NCI-H446 (cell line): ENCODE measurements at places on chromosomes 12 and 14.

DNA sequence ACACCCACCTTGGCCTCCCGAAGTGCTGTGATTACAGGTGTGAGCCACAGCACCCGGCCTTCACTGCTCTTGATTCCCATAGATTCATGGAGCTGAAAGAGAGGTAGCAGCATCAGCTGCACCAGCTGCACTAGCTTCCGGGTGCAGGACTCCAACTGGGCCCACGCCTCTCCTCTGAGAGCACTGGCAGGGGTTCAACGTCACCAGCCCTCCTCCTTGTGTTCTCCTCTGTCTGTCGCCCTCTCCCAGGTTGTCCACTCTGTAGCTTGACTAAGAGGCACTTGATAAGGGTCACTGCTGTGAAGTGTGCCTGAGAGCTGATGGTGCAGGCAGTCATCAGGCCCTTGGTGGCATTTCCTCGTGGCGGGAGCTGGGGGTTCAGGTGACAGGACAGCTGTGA is 28.3 kb downstream of the MLXIP start:
- DNase-seq, result no peak

DNA sequence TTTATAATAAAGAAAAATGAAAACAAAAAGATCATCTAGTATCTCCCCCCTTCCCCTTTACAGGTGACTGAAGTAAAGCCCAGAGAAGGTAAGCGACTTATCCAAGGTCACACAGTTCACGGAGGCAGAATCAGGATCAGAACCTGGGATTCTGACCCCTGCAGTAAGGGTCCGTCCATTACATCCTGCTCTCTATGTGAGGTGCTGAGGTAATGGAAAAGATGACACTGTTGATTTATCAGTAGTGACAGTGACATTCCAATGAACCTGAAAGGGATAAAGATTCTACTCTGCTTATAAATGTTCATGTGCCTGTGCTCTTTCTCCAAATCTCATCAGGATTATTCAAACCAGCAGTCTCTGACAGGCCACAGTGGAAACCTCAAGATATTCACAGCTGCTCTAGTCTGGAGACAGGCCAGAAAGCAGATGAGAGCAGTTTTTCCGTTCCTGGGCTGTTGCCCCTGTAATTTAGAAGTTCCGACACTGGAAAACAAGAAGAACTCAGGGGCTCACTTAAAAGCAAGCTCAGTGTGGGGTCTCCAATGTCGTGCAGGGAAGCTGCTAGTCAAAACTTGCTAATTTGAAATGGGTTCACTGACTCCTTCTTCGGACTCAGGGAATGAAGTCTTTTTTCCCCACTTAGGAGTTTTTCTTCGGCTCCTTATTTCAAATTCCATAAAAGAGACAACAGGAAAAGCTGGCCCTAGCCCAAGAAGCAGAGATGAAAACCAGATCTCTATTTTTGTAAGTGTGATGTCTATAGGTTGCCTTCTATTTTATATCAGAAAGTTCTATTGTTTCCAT is 131.8 kb upstream of the EEA1 start:
- DNase-seq, result peak; percentile 75

- no peak for DNase-seq
Observed at GRCh38 chr14:56814519-56814959, 4.3 kb upstream of the OTX2 start.

GRCh38 chr14:105864651-105865265 is 338.4 kb downstream of the TMEM121 start:
- no peak for DNase-seq

DNA sequence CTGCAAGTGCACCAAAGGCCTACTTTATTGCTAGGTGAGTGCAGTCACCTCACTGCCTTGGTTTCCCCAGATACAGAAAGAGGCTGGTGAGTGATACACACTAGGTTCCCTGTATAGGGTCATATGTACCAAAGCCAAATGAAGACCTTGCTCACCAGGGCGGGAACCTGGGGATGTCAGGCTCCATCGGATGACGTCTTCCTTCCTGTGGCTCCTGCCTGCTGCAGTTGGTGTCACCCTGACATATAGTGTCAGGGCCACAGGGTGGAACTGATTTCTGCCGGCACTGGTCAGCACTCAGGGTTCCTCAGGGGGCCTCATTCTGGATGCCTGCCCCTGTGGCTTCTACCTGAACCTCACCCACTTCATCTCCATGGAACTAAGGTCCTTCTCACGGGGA is 43.1 kb downstream of the PLEKHG3 start:
- DNase-seq, result no peak

GRCh38 chr12:2248901-2249381 is 196.2 kb downstream of the CACNA1C start:
- DNase-seq, result peak; percentile 29

GRCh38 chr12:1993871-1994371 is 10.3 kb downstream of the DCP1B start:
- no peak for DNase-seq

DNA sequence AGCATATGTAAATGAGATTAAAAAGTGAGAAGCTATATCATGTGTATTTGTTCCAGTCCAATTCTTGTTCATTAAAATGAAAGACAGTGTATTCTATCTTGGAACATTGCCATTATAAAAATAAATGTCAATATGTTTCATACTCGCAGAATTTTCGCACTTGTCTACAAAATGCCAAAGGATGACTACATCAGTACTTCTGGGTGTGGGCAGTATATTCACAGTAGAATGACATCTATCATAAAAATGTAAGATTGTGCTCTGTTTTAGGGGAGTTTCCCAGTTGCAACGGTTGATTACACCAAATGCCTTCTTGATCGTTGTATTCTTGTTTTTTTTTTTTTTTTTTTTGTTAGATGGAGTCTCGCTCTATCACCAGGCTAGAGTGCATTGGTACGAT is 292.3 kb upstream of the E2F7 start:
- no peak for DNase-seq

- DNase-seq, result peak; percentile 83
Observed at GRCh38 chr14:76599559-76600287, 161.5 kb upstream of the VASH1 start.

DNA sequence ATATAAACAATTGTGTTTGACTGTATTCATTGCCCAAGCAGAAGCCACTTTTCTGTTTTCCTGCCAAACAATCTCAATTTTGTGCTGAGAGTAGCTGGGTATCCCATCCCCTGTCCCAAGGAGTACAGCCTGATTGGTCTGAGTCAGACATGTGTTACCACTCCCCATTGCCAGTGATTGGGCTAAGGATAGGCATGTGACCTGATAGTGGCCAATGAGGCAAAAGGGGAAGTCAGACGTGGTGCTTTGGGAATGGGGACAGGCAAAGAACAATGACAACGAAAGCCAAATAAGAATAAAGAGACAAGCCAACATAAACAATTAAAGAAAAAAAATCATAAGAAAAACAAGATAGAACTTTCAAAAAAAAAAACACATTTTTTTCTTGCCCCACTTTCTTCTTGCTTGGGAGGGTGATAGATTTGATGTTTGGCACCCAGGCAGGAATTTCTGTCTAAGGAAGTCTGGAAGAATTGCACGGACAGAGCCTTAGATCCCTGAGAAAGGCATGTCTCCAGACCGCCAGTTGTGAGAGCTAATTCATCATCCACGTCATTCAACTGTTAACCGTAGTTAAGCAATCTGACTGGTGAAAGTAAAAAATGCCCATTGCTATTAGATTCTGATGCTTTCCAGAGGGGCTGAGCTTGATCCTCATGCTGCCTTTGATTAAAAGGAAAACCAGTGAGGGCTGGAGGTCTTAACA is 626.6 kb upstream of the TMEM132C start:
- no peak for DNase-seq

- no peak for DNase-seq
Observed at GRCh38 chr14:60775296-60775695, 40.7 kb downstream of the MNAT1 start.

GRCh38 chr14:62914025-62914424 is 131.2 kb downstream of the KCNH5 start:
- DNase-seq, result no peak

DNA sequence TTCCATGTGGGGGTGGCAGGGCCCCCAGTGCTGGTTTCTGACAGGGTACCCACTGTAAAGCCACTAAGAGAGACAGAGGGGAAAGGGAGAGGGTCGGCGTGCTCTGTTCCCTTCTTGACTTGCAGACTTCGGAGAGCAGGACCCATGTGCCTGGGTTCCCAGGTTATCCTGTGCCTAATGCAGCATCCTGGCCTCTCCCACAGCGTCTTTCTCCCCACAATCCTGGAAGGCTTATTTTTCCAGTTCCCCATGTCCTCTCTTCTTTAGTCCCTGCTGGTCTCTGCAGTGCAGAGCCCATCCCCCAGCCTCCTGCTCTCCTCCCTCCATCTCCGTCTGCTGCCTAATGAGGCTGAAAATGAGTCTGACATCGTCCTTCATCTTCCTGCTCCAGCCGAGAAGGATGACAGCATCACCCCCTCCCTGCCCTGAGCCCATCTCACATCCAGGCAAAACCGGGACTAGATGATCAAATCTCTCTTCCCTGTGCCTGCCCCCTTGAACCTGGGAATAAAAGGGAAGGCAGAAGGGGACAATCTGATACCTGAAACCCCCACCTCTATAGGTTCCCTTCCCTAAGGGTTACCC is 15.1 kb downstream of the CALCOCO1 start:
- DNase-seq, result no peak

GRCh38 chr14:100810861-100811461 is 15.0 kb upstream of the MEG3 start:
- DNase-seq, result no peak

GRCh38 chr14:89188492-89188891 is 228.5 kb downstream of the FOXN3 start:
- DNase-seq, result no peak

DNA sequence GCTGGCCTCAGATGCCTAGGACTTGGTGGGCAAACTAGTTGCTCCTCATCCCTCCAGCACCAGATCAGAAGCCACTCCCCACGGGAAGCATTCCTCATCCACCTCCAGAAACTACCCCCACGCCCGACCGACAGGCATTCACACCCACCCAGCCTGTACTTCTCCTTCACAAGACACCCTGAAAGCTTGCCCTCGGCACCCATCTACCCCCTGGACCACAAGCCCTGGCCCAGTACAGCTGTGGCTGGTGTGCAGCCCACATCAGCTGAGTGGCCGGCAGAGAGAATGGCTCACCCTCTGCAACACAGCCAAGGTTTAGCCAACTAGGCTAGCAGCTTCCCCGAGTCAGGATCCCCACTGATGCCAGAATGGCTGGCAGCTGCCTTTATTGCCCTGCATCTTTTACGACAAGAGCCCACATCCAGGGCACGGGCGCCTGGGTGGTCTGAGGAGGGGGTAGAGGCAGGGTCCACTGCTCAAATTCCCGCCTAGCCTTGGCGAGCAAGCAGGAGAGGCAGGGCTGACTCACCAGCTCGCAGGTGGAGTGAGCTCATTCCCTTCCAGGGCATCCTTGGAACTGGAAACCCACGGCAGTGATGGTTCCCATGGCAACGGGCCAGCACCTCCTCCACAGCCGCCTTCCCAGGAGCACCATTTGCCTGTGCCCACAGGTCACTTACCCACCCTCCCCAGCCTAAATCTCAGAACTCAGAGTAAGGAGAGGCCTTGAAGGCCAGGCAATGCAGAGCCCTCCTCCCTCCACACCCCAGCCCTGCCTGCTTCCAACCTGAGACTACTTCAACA is 17.1 kb downstream of the ACTN1 start:
- peak; percentile 40 for DNase-seq

DNA sequence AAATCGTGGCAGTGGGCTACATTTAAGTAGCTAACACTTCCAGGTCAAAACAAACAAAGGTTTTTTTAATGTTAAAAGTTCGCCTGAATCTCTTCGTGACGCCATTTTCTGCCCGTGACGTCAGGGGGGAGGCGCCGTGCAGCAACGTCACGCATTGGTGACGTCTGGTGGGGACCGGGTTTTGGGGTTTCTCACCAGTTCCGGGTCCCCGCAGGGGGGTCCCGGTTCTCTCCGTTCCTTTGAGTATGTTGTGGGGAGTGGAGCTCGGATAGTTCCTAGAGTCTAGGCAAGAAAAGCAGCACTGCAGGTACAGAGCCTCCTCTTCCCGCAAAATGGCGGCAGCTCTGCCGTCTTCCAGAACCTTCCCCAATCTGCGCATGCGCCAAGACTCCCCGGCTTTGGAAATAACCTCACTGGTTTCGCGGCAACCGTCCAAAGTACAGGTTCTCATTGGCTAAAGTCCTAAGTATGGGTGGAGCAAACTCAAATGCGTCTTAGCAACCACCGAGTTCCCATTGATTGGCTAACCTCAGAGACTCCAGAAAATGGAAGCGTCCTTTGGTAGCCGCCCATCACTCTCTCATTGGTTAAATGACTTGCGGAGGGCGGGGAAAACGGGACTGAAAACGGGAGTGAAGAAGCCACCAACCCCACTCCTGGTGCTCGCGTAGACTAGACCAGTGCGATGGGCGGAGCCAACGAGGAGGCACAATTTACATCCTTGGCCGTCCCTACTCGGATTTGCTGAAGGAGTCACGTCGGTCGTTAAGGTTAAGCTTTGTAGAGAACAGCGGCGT is at the start of gene RBM23:
Gene RBM23 (minus strand): TSS at position 346 of the 797 bp plus-strand sequence.
- peak; percentile 100 for DNase-seq

DNA sequence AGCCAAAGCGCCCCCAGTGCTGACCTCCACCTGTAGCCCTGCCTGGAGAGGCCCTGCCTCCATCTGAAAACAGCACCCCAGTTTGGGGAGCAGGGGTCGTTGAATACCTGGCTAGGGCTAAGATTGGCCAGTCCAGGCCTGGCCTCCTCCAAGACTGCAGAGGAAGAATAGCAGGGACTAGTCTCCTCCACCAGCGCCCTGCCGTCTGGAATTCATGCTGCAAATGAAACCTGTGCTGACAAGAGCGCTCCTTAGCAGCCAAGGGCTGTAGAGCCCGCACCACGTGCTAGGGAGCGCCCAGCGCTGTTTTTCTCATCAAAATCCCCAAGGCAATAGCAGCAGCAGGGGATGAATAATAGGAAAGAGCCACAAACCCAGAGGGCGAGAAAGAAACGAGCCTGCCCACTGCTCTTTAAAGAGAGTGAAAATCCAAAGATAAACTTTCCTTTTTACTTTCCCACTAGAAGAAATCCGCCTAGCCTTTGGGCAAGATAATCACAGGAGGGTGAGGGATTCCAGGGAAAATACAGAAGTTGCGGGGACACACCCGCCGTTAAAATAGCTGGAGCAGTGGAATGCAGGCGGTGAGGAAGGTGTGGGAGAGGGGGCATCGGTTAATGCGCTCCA is 3.3 kb downstream of the COL2A1 start:
- no peak for DNase-seq

DNA sequence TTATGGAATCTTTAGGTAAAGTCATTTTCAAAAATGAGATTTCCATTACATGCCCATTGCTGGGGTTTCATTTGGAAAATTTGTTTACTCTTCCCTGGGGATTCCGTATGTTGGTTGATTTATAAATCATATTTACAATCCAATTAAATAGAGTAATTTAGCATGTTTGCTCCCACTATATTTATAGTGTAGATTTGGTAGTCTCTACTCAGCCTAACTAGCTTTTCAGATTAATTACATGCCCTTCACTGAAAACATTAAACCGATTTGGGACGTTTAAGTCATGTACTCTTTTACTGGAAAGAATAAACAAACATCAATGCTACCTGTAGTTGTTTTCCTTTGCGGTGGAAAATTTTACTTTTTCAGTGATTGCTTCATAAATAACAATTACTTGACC is 10.4 kb downstream of the PAX9 start:
- no peak for DNase-seq

GRCh38 chr12:53172352-53172751 is 8.2 kb upstream of the ZNF740 start:
- DNase-seq, result no peak
